ENCODE measurements at places on chromosomes 16 and 17. TPM values are rescaled to one million over a fixed set of nuclear protein-coding genes. Genes with fewer than 3 reads are reported as not detected.

- DNase-seq: peak; percentile 79
Observed at GRCh38 chr16:69150146-69150865, 17.9 kb downstream of the UTP4 start.

- DNase-seq: no peak
Observed at GRCh38 chr16:10581507-10581906, 1.1 kb upstream of the EMP2 start.

GRCh38 chr17:50531428-50532025, 1.0 kb upstream of the EPN3 start:
- no peak for DNase-seq

DNA sequence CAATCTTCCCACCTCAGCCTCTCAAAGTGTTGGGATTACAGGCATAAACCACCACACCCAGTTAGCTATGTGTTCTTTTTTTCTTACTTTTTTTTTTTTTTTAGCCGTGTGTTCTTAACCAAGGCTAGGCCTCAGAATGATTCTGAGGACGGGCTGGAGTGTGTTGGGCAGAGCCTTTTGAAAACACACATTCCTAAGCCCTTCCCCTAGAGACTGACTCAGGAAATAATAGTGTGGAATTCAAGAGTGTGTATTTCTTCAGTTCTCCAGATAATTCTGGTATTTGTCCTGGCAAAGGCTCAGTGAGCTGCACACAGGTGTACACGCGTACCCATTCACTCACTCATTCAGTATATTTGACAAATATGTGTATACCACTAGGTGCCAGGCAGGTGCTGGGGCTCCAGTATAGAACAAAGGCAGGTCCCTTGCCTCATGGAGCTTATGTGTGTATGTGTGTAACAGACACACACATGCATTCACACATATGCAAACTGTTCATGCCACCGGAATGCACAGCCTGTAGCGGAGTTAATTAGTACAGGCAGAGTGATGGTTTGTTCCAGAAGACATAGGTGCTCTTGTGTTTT, 19.4 kb upstream of the NFATC3 start:
- no peak for DNase-seq

GSDMA gene
- polyA plus RNA-seq: not detected

DNA sequence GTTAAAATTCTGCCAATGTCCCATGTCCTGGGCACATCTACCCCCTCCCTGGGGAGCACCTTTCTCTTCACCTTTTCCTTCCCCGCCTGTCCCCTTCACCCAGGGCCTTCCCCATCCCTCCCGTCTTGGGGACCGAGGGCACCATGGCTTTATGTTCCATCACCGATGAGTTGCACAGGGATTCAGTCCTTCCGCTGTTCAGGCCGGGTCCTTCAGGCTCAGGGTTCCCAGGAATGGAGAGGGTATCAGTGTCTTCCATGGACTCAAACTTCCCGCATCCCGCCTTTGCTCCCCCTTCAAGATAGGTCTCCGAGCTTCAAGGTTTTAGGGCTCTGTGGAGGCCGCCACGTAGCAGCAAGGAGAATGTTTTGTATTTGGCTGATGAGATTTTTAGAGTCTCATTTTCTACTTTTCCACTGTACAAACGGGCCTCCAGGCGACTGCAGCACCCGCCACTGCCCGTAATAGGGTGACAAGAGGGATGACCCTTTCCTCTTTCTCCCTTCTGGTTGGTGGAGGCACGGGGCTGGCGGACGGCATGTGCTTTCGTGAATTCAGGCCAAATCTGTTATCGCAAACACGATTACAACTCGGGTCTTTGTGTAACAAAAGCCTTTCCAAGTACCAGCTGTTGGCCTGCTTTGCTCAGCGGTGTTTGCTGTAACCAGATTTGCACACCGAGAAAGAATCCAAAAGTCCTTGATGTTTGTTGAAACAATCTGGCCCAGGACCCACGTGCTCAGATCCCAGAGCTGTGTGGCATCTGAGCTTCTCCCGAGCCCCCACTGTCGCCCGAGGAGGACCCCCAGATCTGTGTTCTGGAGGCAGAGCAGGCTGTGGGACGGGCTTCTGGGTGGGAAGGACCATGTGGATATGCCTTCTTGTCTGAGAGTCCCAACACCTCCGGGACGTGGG, 236.3 kb downstream of the SEC14L1 start:
- DNase-seq: no peak

DNA sequence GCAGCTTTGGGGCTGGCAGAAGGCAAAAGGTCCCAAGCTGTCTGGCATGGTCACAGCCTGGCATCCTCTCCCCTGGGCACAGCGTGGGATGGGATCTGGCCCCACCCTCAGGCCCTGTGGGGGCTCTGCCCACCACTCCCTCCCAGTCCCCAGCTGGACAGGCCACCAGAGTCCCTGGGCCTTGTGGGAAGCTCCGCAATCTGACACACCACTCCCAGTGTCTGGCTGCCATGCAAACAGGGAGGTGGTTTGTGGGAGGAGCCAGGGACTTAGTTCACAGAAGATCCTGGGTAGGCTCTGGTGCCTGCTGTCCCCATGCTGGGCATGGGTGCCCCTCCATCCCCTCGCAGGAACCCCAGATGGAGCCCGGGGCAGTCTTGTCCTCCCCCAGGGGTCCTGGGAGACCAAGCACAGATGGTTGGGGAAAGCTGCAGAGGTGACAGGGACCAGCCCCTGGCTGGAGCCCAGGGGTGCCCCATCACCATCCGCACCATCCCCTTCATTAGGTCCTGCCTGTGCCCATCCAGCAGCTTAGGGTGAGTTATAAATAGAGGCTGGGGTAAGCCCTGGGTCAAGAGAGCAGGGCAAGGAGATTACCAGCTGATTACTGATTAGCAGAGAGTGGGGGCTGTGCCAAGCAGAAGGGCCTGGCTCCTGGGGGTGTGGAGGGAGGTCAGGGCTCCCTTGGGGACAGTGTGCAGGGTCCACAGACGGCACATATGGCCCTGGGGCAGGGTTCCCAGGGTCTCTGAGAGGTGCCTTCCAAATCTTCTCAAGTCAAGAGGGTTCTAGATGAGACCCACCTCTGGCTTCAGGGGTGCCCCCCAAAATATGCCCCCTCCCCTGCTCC, 6.2 kb downstream of the FSCN2 start:
- no peak for DNase-seq

DNA sequence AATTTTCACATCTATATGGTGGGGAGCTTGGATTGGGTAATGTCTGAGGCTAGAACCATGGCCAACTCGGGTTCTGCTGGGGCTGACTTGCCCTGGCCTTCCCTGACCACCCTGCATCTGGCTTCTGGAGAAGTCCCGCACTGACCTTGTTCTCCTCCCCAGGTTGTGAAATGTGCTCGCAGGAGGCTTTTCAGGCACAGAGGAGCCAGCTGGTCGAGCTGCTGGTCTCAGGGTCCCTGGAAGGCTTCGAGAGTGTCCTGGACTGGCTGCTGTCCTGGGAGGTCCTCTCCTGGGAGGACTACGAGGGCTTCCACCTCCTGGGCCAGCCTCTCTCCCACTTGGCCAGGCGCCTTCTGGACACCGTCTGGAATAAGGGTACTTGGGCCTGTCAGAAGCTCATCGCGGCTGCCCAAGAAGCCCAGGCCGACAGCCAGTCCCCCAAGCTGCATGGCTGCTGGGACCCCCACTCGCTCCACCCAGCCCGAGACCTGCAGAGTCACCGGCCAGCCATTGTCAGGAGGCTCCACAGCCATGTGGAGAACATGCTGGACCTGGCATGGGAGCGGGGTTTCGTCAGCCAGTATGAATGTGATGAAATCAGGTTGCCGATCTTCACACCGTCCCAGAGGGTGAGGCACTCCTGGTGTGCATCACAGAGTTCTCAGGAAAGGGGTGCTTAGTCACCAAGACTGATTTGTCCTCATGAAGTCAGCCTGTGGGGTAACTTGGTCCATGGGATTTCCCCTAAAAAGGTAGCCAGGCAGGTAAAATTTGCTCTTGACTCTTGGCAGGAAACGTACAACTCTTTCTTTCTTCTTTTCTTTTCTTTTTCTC, 6.1 kb downstream of the NOD2 start:
- no peak for DNase-seq

GRCh38 chr17:59437791-59438281, 106.4 kb downstream of the YPEL2 start:
- DNase-seq: peak; percentile 64

PYY gene
- polyA plus RNA-seq: 0.19 TPM

GRCh38 chr17:14833201-14833785, 431.8 kb downstream of the PMP22 start:
- no peak for DNase-seq

- DNase-seq: no peak
Observed at GRCh38 chr17:17532991-17533390, 36.8 kb upstream of the RASD1 start.

GAA gene
- polyA plus RNA-seq: 33.4 TPM

TMEM100 gene
- not detected for polyA plus RNA-seq

C16orf89 gene
- polyA plus RNA-seq: not detected

DCTPP1 gene
- polyA plus RNA-seq: 30.3 TPM

ZNF785 gene
- 12.2 TPM for polyA plus RNA-seq

C17orf50 gene
- not detected for polyA plus RNA-seq

DNA sequence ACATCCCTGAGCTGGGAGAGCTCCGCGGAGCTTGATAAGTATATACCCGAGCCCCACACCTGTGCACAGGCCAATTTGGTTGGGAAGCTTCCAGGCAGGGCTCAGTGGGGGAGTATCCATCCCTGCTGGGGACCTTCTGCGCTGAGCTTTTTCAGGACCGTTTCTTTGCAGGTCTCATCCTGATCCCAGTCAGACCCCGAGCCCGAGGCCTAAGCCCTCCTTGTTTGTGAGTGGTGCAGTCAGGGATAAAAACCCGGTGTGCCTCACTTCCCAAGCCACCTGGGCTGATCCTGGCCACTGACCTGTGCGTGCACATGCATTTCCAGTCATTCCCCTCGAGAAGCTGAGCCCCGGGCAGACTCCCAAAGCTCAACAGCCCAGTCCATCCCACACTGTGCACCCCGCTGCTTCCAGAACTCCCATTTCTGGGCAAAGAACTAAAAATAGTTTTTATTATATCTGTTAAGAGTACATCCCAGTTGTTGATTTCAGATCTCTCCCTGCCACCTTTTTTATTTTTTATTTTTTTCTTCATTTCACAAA, 27.3 kb upstream of the NAT9 start:
- no peak for DNase-seq

DNA sequence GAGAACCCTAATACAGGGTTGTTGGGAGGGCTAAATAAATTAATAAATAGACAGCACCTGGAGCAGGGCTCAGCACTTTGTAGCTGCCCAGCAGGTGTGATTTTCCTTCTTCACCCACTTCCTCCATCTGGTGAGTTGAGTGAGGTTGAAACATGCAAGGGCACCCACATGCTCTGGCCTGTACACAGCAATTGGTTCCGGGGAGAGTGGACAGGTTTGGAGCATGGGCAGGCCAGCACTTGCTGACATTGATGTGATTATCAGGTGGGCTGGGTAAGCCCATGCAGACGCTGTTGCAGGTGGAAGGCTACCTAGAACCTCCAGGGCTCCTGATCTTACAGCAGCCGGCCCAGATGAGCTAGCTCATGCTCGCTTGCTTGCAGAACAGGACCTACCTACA, 1.3 kb upstream of the MRTFB start:
- peak; percentile 10 for DNase-seq

SPDYE4 gene
- not detected for polyA plus RNA-seq

- no peak for DNase-seq
Observed at GRCh38 chr16:69311533-69312387, 610 bp downstream of the VPS4A start.

DNA sequence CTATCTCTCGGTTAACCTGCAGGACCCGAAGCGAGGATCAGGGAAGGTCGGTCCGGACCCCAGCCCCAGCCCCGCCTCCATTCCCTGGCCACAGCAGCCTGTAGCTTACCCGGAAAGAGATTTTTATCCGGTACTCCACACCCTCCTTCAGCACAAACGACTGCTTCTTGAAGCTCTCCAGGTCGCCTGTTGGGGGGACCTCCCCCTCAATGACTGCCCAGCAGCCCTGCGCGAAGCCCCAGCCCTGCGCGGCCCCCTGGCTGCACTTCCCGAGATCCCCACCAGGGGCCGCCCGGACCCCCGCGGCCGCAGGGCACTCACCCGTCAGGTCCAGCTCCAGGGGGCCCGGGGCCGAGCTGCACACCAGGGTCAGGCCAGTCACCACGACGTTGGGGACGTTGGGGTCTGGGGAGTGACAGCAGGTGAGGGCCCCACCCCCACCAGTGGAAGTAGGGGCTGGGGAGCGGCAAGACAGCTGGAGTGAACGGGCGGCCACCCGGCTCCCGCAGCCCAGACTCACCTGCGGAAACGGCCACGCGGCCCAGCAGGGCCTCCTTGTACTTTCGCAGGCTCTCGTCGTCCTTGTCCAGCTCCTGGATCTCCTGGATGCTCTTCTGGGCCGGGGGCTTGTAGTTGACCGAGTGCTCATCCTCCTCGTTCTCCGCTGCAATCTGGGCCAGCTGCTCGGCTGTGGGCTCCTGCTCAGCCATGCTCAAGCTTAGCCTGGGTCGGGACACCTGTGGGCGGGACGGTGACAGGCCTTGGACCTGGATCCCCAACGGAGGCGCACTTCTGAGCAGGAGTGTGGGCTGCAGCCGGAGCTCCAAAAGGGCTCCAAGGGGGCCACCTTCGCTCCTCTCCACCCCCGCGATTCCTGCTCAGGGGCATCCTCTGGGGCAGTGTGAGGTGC, 1.7 kb downstream of the ARHGDIA start:
- DNase-seq: peak; percentile 62

ABI3 gene
- 15.6 TPM for polyA plus RNA-seq

- no peak for DNase-seq
Observed at GRCh38 chr17:33097411-33097810, 105.8 kb downstream of the SPACA3 start.

- peak; percentile 86 for DNase-seq
Observed at GRCh38 chr17:32341857-32342602, at the start of gene C17orf75. Gene C17orf75, minus strand, starts transcription at chr17:32342173. Its CDS starts 34 bp downstream, at chr17:32342139.

DNA sequence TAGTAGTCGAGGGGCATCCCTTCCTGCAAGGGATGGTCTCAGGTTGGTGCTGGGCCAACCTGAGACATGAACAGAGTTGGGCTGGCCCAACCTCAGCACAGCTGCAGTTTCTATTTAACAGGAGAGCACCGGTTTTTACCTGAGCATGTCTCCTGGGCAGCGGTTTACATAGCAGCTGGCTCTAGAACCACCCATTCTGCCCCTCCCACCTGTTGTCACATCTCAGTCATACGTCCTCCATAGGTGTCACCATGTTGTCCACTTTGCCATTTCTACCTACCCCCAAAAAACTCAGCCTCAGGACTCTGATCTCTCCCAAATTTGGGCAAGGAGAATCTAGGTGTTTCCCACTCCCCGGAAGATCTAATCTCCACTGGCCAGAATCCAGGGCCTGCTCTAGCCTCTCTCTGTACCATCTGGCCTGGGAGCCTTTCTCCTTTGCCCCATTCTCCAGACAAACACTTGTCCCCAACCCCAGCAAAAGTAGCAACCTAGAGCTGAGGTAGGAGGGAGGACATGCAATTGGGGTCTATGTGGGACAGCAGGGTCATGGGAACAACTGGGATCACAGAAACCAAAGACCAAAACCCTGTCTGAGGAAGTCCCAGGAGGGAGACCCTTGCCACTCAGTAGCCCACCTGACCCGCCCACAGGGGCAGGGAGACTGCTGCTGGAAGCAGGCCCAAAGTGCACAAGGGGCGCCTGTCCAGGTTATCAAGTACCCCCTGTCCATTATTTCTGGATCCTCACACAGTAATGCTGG, 19.1 kb downstream of the ETV4 start:
- no peak for DNase-seq
